ENCODE measurements at places on chromosomes 13 and 19.

DNA sequence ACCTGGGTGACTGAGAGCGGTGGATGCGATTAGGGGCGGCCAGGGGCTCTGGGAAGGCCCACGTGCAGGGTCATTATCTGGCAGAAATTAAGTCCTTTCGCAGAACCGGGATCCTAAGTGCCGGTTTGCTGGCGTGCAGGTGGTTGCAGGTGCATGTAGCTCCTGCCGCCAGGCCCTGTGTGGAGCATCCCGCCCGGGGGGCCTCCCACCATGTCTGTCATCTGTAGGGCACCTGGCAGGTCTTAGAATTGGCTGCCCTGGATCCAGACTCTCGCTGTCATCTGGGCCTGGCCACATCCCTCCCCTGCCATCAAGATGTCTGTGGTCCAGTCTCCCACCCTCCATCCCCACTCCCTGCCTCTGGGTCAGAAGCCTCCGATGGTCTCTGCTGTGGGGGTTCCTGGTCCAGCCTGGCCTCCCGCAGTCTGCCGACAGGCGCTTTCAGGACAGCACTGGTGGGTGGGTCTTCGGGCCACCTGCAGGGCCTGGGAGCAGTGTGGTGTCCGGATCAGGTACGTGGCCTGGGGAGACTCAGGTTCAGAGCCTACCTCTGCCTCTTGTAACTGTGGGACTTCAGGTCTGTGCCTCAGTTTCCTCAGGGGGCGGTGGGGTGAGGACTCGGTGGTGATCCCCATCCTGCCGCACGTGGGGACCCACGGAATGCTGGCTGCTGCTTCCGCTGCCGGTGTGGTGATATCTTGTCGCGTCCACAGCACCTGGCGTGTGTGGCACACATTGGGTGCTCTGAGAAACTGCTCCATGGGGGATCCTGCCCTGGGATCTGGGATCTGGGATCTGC is 5.4 kb downstream of the GNA11 start:
- no peak for DNase-seq

DNA sequence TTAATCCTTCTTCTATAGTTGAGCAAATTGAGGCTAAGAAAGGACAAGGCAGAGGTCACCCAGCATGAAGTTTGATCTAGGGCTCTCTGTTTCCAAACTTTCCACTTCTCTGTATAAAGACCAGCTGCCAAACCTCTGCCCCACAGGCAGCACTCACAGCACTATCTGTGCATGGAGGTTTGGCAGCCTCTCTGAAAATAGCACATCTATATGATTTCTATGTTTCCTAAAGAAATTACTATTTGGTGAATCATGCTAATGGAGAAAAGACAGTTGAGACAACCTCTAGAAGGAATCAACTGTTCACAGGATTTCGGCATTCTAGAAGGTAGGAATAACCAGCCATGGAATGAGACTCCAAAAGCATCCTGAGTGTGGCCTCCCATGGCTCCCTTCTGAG is 554.5 kb downstream of the IRS2 start:
- DNase-seq, result no peak

- DNase-seq, result no peak
These were observed 2.4 kb upstream of the F2RL3 start for GRCh38 chr19:16886305-16886880.

DNA sequence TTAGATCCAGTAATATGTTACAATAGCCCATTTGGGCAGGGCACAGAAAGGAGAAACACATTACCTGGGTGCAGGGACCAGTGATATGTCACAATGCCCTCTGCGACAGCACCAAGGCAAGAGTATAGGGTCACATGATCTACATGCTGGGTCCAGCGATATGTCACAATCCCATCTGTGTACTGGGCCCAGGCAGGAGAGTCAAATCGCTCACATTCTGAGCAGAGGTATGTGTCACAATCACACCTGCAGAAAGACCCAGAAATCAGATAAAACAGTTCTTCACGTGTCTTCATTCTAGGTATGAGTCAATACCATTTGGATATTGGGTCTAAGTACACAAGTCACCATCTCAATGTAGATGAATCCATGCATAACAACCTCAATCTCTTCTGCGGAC is 7.1 kb upstream of the ZNF43 start:
- DNase-seq, result no peak

DNA sequence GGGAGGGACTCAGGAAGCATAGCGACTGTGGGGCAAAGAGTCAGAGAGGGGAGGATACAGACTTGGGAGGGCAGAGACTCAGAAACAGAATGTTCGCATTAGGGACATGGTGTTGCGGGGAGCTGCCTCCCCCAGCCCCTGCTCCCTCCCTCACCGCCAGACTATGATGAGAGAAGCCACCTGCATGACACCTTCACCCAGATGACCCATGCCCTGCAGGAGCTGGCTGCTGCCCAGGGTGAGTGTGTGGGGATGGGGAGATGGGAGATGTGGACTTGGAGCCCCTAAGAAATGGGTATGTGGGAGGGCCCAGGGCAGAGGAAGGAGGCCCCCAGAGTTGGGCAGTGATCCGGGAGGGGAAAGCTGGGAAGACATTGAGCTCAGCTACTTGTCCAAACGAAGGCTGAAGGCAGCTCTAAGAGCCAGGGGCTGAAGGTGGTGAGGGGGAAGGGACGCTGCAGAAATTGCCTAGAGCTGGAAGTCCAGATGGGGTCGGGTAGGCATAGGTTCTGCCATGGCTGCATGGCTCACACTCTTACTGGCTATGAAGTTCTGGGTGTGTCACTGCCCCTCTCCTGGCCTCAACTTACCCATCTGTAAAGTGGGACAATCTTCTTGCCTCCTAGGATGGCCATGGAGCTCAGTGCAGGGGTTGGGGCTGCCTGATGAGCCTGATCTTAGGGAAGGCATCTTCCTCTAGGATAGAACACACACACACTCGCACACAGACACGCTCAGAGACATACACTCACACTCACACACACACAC is 1.4 kb downstream of the SPACA6 start:
- DNase-seq, result no peak

- DNase-seq, result no peak
These were observed 32.5 kb downstream of the UCHL3 start for GRCh38 chr13:75581874-75582640.

DNA sequence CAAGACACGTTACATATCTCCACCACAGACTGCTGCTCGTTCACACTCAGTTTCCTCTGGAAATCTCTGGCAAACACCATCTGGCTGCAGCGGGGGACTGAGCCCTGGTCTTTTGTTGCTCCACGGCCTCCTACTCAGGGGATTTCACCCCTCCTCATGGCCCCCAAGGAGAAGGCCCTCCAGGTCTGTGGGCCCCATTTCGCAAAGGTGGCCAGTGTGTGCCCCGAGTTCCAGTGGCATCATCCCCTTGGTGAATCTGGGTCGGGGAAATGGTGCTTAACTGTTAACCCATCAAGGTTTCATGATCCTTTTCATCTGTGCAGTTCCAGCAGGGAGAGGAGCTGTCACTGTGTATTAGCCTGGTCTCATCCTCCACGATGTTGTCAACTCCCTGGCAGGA is 235.4 kb upstream of the MAB21L1 start:
- DNase-seq, result no peak

GRCh38 chr19:10132905-10133304 is 13.2 kb upstream of the EIF3G start:
- no peak for DNase-seq

- DNase-seq, result no peak
These were observed 6.0 kb downstream of the AKT2 start for GRCh38 chr19:40279120-40279551.

GRCh38 chr13:58318495-58319167 is 687.1 kb downstream of the PCDH17 start:
- DNase-seq, result no peak

GRCh38 chr13:24505756-24506155 is 6.8 kb downstream of the PARP4 start:
- DNase-seq, result no peak

DNA sequence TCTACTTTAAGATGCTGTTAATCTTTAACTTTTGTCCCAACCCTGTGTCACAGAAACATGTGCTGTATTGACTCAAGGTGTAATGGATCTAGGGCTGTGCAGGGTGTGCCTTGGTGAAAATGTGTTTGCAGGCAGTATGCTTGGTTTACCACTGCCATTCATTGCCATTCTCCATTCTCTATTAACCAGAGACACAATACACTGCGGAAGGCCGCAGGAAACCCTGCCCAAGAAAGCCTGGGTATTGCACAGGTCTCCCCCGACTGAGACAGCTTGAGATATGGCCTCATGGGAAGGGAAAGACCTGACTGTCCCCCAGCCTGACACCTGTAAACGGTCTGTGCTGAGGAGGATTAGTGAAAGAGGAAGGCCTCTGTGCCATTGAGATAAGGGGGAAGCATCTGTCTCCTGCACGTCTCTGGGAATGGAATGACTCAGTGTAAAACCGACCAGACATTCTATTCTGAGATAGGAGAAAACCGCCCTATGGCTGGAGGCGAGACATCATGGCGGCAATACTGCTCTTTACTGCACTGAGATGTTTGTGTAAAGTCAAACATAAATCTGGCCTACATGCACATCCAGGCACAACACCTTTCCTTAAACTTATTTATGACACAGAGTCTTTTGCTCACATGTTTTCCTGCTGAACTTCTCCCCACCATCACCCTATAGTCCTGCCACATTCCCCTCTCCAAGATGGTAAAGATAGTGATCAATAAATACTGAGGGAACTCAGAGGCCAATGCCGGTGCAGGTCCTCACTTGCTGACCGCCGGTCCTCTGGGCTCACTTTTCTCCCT is 13.1 kb upstream of the ZNF888 start:
- DNase-seq, result no peak

GRCh38 chr13:42354241-42355091 is 82.5 kb downstream of the AKAP11 start:
- DNase-seq, result peak; percentile 77

DNA sequence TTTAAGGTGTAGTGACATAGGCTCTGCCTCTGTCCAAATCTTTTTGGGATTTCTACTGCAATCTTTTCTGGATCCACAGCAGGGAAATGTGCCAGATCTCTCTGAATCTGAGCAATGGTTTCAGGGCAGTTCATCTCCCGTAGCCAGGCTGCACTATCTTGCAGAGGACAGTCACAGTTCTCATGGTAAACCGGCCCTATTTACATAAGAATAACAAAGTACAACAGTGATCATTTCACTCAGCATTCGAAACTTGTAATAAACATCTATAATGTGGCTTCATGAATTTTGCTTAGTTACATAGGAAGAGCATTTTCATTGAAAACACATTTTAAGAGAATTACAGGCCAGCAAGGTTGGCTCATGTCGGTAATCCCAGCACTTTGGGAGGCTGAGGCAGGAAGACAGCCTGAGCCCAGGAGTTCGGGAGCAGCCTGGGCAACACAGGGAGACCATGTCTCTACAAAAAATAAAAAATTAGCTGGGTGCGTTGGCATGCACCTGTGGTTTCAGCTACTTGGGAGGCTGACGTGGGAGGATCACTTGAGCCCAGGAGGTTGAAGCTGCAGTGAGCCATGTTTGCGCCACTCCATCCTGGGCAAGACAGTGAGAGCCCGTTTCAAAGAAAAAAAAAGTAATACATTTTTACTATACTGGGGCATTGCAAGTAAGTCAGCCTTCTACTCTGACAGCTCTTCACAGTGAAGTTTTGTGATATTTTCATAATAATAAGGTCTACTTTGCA is 5.0 kb downstream of the POGLUT2 start:
- no peak for DNase-seq

- no peak for DNase-seq
These were observed 275.4 kb downstream of the NALCN start for GRCh38 chr13:101140936-101141335.

DNA sequence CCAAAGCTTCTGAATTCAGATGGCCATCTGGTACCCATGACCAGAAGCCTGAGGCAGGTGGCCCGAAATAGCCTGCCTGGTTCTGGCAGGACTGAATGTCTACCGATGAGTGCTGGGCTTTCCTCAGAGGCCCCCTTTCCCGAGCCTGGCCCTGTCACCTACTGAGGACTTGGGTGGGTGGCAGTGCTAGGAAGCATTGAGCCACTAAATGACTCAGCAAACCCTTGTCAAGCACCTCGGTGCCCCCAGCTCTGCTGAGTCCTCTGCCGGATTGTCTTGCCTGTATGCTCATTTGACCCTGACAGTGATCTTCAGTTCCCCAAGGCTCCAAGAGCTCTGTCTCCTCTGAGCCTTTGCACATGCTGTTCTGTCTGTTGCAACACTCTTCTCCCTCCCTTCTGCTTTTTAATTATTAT is 17.9 kb downstream of the PPP1R37 start:
- no peak for DNase-seq

DNA sequence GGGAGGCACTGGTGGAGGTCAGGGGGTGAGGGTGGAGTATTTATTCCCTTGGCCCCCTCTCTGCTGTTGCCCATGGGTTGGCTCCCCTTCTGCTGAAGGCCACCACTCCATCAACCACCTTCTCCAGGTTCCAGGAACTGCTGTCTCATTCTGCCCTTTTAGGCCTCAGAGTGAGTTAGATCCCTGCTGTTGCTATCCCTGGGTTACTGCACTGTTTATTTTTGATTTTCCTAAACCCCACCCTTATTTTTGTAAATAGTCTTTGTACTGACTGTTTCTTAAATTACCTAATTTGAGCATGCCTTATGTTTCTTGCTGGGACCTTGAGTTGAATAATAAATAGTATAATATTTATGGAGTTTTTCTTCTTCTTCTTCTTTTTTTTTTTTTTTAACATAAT is 132.8 kb downstream of the RGCC start:
- DNase-seq, result no peak

DNA sequence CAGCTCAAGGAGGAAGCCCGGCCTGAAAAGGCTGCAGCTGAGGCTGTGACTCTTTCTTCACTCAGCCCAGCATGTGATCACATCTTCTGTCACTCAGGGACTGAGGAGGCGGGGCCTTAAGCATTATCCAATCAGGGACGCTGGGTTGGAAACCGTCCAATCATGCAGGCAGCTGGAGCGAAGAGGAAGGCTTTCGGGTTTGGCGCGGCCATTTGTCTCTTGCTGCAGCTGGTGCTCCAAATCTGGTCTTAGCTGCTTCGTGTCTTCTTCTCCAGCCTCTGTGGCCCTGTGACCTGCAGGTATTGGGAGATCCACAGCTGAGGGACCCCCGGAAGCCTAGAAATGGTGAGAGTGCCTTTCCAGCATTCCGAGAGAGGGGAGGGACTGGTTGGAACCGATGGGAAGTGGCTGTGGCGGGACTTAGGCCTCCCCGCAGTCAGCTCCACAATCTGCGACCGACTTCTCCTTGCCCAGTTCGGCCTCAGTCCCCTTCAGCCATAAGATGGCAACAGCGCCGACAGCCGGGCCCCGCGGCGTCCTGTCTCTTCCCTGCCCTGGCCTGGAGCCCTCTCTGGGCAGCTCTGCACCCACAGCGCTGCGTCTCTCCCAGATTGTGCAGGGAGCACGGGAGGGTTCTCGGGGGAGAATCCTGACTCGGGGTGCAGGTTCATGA is at the start of gene ZNF90:
ZNF90 (plus strand) TSS at position 210 of the 673 bp plus-strand sequence; CDS start at position 343, 133 bp downstream.
- peak; percentile 92 for DNase-seq

DNA sequence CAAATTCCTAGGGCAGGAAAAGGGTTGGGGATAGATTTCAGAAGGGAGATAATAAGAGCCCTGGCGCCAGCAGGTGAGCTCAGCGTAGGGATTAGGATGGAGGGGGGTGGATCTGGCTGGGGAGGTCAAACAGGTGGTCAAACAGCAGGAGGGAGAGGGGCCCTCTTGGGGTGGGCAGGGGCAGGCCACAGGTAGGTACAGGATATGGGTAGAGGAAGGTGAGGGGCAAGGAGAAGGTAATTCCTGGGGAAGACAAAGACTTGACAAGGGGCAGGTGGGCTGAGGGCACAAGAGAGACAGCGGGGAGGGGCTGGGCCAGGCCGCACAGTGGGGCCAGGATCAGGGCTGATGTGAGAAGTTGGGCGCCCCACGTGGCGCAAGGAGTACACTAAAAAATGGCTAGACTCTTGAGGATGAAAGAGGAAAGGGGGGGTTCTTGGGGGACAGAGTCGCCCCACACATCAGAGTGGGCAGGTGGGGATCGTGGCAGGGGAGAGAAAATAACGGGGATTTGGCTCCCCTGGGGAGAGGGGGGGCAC is 713 bp downstream of the KRI1 start:
- peak; percentile 76 for DNase-seq

- peak; percentile 32 for DNase-seq
These were observed 1.7 kb downstream of the PRR12 start for GRCh38 chr19:49592486-49593232.
